ENCODE measurements at places on chromosomes 2 and 18. TPM values are rescaled to one million over a fixed set of nuclear protein-coding genes. Genes with fewer than 3 reads are reported as not detected.

The SLC25A12 gene
- total RNA-seq, result 16.9 TPM

The MBD1 gene
- 53.3 TPM for total RNA-seq

The UPP2 gene
- not detected for total RNA-seq

The SLC9A4 gene
- total RNA-seq, result not detected

The TEX44 gene
- total RNA-seq, result not detected

The GPR155 gene
- 6.4 TPM for total RNA-seq

The THSD7B gene
- under 0.01 TPM for total RNA-seq

The CFAP221 gene
- total RNA-seq, result not detected

The ATOH8 gene
- 19.0 TPM for total RNA-seq

The SLC11A1 gene
- total RNA-seq, result 0.17 TPM

The EML6 gene
- 1.3 TPM for total RNA-seq

The NLRC4 gene
- total RNA-seq, result not detected

The C2orf72 gene
- total RNA-seq, result 0.33 TPM

The TRIM43 gene
- total RNA-seq, result not detected

The KRTCAP3 gene
- not detected for total RNA-seq

The MGAT4A gene
- total RNA-seq, result 0.26 TPM

The C2orf78 gene
- not detected for total RNA-seq

The ERBB4 gene
- 0.17 TPM for total RNA-seq

The ACMSD gene
- total RNA-seq, result not detected

The MALL gene
- 3.1 TPM for total RNA-seq

The DGKD gene
- total RNA-seq, result 9.9 TPM

The WDR43 gene
- 80.9 TPM for total RNA-seq

The LCLAT1 gene
- 17.7 TPM for total RNA-seq

The C18orf32 gene
- 11.9 TPM for total RNA-seq

The DOCK10 gene
- total RNA-seq, result 26.3 TPM

The NDC80 gene
- 9.7 TPM for total RNA-seq

The BABAM2 gene
- 25.6 TPM for total RNA-seq

The ZEB2 gene
- total RNA-seq, result 91.0 TPM

The GKN2 gene
- not detected for total RNA-seq

The MOCOS gene
- total RNA-seq, result 9.0 TPM

The LRP1B gene
- total RNA-seq, result under 0.01 TPM

The MYOM1 gene
- 0.26 TPM for total RNA-seq

The PKDCC gene
- total RNA-seq, result 63.9 TPM

The NT5C1B gene
- total RNA-seq, result not detected

The CYP20A1 gene
- total RNA-seq, result 48.0 TPM

The UGT1A1 gene
- total RNA-seq, result not detected

The FRZB gene
- 2.0 TPM for total RNA-seq

The NEU2 gene
- not detected for total RNA-seq

The B4GALT6 gene
- total RNA-seq, result 1.5 TPM

The REG1B gene
- not detected for total RNA-seq

The HOXD10 gene
- total RNA-seq, result not detected

The POTEJ gene
- not detected for total RNA-seq

The R3HDM1 gene
- 5.4 TPM for total RNA-seq

The LIMS2 gene
- total RNA-seq, result 0.51 TPM

The ANKRD62 gene
- not detected for total RNA-seq

The NEUROD1 gene
- total RNA-seq, result not detected

The PSTPIP2 gene
- 8.2 TPM for total RNA-seq

The LRP2 gene
- under 0.01 TPM for total RNA-seq

The WNT10A gene
- not detected for total RNA-seq

The ANKRD23 gene
- 1.3 TPM for total RNA-seq

The CAVIN2 gene
- total RNA-seq, result 12.6 TPM

The ZSWIM2 gene
- under 0.01 TPM for total RNA-seq

The KCTD1 gene
- total RNA-seq, result 7.4 TPM

The TBR1 gene
- not detected for total RNA-seq

The VWC2L gene
- total RNA-seq, result not detected
